ENCODE measurements at places on chromosomes 2 and 18.

- no peak for DNase-seq
Measured at GRCh38 chr2:592737-593136, 84.5 kb downstream of the TMEM18 start.

GRCh38 chr2:95231723-95232122 is 24.4 kb downstream of the ZNF892 start:
- DNase-seq = no peak

GRCh38 chr2:170147576-170147975 is 30.4 kb upstream of the MYO3B start:
- DNase-seq = no peak

DNA sequence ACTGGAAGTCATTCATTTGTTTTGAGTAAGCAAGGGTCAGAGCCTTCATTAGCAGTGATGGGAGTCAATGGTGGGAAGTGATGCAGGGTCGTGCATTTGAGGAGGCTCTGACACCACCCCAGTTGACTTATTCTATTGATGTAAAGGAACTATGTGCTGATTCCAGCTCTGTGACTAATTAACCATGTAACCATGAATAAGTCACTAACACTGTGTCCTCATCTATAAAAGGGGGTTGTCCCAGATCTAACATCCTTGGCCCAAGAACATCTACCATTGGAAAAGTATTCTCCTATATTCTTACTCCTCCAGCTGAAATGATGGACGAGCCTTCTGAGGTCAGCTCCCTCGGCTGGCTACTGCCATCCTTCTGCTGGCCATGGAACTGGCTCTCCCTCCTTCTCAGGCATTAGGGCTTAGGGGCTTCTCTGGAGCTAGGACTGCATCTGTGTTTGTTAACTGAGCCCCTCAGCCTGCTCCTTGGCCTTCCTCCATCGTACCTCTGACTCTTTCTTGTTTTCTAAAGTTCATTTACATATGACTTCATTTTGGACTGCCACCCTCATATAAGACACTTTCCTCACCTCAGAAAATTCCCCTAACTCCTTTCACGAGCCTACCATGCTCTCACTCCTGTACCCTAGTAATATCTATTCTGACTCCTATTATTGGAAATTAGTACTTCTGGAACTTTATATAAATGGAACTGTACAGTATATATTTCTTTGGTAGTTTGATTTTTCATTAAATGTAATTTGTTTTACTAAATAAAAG is 115.5 kb downstream of the KCTD1 start:
- no peak for DNase-seq

DNA sequence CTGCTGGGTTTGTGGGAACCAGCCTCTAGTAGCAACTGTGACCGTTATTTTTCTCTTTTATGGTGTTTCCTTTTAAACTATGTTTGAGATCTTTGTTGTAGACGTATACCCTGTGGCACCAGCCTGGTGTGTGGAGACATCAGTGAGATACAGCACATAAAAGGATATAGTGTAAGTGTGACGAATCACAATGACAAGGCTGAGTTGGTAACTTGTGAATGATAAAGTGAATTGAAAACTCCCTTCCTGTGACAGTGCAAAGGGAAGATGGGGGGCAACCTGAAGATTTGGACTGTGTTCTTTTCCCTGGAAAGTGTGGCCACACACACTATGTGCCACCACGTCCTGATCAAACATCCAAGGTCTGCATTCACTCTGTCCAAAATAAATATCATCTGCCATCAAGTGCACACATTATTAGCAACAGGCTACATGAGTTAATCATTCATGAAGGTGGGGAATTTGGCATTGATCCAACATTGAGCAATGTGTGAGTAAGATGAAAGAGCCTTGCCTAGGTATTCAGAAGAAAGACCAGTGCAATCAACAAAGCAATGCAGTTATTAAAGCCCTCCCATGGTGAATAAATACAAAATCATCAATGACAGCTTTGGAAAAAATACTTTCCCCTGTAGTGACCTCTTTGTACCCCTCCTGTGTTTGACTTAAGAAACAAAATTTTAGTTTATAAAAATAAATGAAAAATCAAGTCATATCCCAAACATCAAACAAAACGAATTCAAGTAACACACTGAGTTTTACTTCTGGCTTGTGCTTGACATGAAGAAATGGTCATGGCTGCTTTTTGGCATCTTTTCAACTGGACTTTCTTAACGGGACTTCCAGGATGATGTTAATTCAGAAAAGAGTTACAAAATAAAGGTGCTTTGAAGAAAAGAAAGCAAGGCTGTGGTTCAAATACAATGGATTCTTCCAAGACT is 1280.5 kb upstream of the ZEB2 start:
- no peak for DNase-seq

DNA sequence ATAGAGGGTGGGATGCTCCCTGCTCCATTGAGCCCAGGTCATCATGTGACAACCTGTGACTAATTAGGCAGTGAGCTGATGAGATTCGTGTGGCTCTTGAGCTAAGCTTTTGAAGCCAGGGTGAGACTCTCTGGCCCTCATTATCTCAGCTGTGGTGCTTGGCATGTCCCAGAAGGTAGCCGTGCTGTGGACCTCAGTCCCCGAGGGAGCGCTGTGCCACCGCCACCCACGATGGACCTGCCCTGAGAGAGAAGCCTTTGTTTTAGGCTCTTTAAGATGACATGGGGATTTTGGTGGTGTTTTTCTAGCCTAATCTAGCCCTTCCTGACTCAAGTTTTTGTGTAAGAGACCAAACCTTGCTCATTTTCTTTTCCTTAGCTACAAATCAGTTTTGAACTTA is 66.4 kb downstream of the NEDD4L start:
- no peak for DNase-seq

DNA sequence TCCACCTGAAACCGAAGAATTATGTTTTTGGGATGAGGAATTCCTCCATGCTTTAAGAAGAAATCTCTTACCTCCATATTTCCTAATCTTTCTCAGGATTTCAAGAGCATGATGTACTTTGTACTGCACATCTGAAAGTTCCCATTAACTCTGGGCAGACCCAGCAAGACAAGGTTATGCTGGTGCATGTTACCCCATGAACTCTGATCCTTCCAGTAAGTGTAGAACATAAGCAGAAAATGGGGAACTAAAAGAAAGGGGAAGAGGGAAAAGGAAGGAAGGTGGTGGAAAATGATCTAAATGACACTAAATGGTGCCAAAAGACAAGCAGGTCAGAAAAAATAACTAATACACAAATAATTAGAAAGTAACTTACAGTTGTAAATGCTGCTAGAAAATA is 50.7 kb downstream of the STRN start:
- DNase-seq = no peak

DNA sequence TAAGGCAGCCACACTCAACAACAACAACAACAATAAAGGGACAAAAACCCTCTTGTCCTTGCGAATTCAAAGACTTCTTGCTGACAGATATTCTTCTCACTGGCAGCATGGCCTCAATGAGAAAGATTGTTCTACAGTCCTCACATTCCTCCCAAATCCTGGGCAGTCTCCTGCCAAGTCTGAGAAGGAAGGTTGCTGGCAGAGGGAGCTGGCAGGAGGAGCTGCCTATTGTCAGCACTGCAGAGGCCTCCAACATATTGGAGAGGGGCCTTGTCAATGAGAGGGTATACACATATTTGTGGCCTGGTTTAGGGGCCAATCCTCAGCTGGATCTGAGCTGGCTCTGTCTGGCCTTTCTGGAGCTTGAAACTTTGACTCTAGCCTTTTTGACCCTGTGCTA is 63.5 kb downstream of the LAMA3 start:
- DNase-seq = no peak

- no peak for DNase-seq
Measured at GRCh38 chr2:209974576-209974975, 27.9 kb upstream of the RPE start.

GRCh38 chr2:120887320-120887697 is 151.6 kb downstream of the GLI2 start:
- no peak for DNase-seq

DNA sequence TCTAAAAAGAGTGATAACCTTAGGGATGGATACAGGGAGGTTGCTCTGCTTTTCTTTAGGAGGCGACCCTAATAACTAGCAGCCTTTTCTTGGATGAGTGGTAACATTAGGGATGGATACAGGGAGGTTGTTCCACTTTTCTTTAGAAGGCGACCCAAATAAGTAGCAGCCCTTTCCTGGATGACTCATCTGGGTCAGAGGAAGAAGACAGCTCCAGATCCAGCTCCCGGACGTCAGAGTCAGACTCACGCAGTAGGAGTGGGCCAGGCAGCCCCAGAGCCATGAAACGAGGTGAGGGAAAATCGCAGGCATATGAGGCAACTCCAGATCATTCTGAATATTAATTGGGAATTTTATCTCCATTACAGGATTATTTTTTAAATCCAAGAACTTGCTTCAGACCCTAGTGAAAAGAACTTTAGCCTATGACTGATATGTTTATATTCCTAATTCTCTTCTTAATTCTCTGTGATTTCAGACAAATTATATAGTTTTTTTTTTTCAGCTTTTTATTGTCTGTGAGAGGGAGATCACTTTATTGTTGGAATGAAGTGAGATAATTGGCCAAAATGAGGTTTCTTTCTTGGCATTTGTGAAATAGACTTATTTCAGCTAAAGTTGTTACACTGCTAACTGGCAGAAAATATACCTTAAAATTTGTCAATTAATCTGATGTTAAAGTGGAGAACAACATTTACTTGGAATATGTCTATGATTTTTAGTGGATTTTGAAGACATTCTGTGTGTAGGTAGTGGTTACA is 31.2 kb upstream of the C1GALT1C1L start:
- peak; percentile 83 for DNase-seq

- DNase-seq = peak; percentile 79
Measured at GRCh38 chr2:195543902-195544894, 112.8 kb upstream of the SLC39A10 start.

DNA sequence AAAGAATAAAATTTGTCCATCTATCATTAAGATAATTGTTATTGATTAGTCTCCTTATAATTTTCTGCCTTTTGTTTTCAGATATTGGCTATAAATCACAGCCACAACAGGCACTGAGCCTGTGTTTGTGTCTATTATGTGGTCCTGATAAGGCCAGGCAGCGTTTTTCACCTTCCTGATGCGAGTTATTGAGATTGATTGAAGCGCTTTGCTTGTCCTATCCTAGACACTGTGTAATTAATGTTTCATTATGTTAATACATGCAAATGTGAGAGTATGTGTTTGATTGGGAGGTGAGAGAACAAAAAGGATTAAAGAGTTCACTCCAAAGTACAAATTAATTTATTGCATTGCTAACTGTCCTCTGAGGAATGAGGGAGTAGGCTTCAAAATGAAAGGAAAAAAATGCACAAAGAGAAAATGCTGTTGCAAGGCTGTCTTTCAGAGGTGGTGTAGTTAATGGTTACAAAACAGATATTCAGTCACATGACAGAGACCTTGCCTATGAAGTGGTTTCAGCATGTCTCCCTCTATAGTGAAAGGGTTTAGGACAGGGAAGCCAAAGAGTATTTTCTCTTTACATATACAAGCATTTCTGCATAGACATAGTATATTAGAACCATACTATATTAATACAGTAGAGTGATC is 391.1 kb downstream of the DCC start:
- no peak for DNase-seq

- DNase-seq = no peak
Measured at GRCh38 chr2:3411103-3411502, 31.6 kb downstream of the TRAPPC12 start.

- peak; percentile 40 for DNase-seq
Measured at GRCh38 chr2:223247136-223247535, 195.1 kb downstream of the KCNE4 start.
